Stimulated activated CD4-positive, alpha-beta T cell treated with anti-CD3 and anti-CD28 coated beads, Interleukin-4, amount 100 ng/mL, for 48 hours (primary cell): ENCODE measurements at places on chromosomes 16 and 17.

GRCh38 chr16:79966226-79966625 lies 365.7 kb upstream of the MAF start:
- DNase-seq, result no peak

GRCh38 chr16:84608282-84608681 lies 9.6 kb downstream of the COTL1 start:
- DNase-seq, result no peak

GRCh38 chr17:5557485-5557884 lies 26.8 kb downstream of the NLRP1 start:
- DNase-seq, result no peak

- no peak for DNase-seq
Measured at GRCh38 chr17:81251709-81252301, 12.7 kb downstream of the NDUFAF8 start.

DNA sequence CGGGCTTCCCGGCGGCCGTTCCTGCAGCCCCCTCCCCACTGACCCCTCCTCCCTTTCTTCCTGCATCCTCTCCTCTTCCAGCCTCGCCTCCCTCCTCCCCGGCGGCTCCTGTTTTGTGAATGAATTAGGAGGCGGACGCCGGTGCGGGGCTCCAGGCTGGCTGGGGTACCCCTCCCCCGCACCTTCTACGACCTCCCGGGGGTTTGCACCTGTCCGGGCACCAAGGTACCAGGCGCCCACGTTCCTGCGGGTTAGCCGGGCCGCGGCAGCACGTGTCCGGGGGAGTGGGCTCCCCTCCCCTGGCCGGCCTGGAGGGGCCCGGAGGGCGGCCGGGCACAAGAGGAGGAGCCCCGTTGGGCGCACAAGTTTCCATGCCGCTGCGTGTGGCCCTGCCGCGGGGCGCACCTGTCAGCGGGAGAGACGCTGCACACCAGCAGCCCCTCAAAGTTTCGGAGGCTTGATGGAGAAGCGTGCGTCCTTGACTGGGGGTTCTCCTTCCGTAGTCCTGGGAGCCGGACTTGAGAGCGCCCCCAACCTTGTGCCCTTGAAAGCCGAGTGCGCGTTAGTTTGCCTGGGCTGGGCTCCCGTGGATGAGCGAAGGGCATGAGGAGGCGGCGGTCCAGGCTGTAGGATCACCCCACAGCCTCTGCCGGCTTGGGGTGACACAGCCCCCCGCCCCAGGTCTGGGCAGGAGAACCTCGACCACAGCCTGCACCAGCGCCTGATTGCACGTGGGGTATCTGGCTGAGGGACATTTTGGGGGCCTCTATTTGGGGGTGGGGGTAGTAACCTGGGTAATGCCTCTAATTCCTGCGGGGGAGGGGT lies 1.2 kb downstream of the HAS3 start:
- no peak for DNase-seq

GRCh38 chr17:31296142-31296541 lies 897 bp downstream of the OMG start:
- DNase-seq, result no peak

DNA sequence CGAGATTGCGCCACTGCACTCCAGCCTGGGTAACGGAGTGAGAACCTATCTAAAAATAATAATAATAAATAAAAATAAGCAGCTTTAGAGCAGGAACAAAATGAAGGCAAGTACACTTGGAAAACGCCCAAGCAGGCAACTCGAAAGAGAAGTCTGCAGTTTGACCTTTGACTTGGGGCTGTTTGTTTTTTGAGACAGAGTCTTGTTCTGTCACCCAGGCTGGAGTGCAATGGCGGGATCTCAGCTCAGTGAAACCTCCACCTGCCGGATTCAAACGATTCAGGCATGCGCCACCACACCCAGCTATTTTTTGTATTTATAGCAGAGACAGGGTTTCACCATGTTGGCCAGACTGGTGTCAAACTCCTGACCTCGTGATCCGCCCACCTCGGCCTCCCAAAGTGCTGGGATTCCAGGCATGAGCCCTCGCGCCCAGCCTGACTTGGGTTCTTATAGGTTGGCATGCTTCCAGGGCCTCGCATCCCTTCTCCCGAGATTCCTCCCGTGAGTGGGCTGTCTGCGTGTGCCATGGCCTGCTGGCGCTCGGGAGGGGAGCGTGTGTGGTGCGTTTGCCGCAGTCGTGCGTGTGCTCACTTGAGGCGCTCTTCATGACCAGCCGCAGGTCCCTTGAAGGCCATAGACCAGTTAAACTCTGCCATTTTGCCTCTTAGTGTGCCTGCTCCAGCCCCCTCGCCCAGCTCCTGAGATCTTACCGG lies 18.4 kb upstream of the UBE2I start:
- DNase-seq, result no peak

DNA sequence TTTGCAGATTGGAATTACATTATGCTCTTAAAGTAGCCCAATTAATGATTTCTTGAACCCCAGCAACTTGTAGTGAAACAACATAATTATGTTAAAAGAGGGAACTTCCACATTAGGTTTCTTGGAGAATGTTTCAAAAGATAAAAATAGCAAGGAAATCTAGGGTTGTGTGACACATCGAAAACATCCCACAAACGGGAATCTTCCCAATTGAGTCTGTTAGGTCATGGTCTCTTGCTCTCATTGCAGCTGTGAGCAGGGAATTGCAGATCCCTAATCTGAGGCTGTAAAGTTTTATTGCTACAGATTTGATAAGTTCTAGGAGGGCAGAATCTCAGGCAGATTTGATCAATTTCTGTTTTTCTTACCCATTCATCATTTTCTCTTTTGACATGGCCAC lies 6.7 kb upstream of the LPO start:
- no peak for DNase-seq

DNA sequence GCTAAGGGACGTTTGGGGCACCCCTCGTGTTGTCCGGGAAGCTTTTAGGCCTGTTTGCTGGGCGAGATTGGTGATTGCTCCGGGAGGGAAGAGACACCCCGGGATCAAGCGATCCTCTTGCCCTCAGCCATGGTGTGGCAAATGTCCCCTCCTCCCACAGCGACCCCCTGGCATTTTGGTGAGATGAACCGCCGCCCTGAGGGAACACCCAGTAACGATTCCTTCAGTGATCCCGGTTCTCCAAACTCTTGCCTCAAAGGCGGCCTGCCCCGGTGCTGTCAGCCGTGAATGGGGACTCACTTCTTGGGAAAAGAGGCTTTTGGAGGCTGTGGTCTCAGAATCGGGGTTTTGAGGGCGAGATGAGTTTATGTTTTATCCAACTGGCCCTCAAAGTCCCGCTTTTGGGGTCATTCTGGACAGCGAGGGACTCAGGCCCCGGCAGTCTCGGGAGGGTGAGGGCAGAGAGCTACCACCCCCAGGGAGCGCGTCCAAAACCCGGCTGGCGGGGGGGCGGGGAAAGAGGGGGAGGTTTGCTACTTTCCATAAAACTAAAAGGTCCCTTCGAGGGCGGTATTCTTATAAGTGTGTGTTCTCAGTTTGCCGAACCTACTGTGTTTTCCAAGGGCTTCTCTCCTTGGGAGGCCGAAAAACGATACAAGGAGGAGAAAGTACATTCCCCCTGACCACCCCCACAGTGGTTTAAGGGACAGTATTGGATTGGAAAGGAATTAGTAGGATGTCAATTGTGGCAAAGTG lies 232.7 kb downstream of the MRTFB start:
- no peak for DNase-seq

GRCh38 chr16:67068212-67068753 lies 39.3 kb downstream of the CBFB start:
- no peak for DNase-seq
